ENCODE measurements at places on chromosomes 1 and 21. TPM values are rescaled to one million over a fixed set of nuclear protein-coding genes. Genes with fewer than 3 reads are reported as not detected.

Gene EXTL1
- 12.3 TPM for total RNA-seq

Gene TTC24
- total RNA-seq = not detected

Gene CELA3B
- not detected for total RNA-seq

Gene EPHA8
- total RNA-seq = 0.13 TPM

Gene NUF2
- total RNA-seq = 64.6 TPM

Gene KLF17
- total RNA-seq = 0.34 TPM

Gene WNT3A
- not detected for total RNA-seq

Gene PODN
- total RNA-seq = not detected

Gene CYP4A11
- not detected for total RNA-seq

Gene RHEX
- not detected for total RNA-seq

Gene CELA2A
- total RNA-seq = not detected

Gene APCS
- not detected for total RNA-seq

Gene CFAP107
- total RNA-seq = not detected

Gene CLDN17
- not detected for total RNA-seq

Gene FCRL2
- total RNA-seq = not detected

Gene TAS1R2
- not detected for total RNA-seq

Gene REG4
- not detected for total RNA-seq

All from A375 (cell line).